ENCODE measurements at places on chromosomes 11 and 22.

GRCh38 chr11:60937144-60937527 is 12.9 kb downstream of the TMEM132A start:
- no peak for DNase-seq

DNA sequence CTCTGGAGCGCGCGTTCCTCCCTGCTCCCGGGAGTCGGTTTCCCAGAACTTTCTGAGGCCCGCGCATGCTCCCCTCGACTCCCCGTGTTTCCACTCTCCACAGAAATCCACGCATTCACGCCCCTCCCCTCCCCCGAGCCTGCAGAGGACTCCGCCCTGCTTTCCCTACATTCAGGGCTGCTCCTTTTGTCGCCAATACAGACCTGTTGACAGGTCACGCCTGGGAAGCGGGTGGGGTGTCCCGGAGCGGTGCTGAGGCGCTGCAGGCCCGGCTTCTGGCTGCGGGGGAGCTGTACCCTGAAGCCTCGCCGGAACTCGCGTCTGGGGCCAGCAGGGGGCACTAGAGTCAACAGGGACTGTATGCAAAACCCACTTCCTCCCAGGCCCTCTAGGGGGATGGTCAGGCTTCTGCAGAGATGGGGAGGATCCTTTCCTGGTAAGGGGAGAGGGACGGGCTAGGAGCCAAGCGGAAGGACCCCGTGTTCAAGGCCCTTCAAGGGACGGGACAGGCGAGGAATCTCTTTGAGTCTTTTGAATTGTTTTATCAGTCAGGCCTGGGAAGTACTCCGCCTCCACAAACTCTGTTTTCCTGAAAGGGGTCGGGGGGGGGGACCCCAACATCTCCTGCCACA is at the start of gene PRAME:
PRAME (minus strand) TSS at position 294 of the 632 bp plus-strand sequence. CDS start 2,433 bp downstream, outside the sequence.
- DNase-seq = no peak

DNA sequence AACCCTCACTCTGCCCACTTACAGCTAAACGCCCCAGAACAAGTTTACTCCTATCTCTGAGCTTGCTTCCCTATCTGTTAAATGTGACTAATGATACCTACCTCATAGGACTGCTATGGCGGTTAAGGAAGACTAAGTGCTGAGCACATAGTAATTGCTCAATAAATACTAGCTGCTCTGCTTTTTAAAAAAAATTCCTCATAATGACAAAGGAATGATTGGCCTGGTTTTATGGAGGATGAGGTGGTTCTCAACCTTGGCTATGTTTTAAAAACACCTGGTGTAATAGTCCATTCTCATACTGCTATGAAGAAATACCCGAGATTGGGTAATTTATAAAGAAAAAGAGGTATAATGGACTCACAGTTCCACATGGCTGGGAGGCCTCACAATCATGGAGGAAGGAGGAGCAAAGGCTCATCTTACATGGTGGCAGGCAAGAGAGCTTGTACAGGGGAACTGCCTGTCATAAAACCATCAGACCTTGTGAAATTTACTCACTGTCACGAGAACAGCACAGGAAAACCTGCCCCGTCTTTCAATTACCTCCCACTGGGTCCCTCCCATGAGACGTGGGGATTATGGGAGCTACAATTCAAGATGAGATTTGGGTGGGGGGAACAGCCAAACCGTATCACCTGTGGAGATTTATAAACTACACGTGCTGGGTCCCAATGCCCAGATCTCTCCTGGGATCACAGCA is 127.2 kb upstream of the SYT13 start:
- DNase-seq = no peak

DNA sequence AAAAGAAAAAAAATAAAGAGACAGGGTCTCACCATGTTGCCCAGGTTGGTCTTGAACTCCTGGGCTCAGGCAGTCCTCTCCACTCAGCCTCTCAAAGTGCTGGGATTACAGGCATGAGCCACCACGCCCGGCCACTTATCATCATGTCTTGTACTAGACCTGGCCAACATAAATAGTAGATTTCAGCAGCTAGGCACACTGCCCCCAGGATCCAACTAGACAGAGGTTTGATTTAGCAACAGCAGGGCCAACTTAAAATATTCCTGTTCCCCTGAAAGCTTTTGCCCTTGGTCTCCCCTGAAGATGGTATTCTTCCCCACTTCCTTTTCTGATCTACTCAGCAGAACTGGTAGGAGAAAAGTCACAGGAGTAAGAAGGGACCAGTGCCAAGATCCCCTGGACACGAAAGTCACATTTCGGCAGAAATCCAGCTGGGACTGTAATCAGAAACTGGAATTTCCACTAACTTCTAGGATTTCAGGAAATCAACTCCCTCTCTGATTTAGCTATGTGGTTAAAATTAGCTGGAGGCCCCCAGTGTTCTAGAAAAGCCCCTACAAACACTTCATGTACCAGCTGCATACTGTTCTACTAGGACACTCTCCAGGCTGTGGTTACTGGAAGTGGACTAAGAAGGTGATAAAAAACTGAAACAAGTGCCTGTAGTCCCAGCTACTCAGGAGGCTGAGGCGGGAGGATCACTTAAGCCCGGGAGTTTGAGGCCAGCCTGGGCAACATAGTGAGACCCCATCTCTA is 8.9 kb upstream of the PPP2R1B start:
- no peak for DNase-seq

DNA sequence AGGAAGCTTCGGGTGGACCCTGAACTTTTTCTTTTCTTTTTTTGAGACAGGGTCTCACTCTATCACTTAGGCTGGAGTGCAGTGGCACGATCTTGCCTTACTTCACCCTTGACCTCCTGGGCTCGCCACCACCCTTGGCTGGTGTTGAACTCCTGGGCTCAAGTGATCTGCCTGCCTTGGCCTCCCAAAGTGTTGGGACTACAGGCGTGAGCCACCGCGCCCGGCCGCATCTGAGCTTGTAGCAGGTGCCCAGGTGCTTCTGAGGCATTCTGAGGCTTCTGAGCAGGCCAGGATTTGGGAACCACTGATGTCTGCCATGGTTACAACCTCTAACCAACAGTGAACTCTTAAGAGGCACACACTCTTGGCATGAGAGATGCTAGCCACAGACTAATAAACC is 5.1 kb downstream of the USP35 start:
- no peak for DNase-seq

DNA sequence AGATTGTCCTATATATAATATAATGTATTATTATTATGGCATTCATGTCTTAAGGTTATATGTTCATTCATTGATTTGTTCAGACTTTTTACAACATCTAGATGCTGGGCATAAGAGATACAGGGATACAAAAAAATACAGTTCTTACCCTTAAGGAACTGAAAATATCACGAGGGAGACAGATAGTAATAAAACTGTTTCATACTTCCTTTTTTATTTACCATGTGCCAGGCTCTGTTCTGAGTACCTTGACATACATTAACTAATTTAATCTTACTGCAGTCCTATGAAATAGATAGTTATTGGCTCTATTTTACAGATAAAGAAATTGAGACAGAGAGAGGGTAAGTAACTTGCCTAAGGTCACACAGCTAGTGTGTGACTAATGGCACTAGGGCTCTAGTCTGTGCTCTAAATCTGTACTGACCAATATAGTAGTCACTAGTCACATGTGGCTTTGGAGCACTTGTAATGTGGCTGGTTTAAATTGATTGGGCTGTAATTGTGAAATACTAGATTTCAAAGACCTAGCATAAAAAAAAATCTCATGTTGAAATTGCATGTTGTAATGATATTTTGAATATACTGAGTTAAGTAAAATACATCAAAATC is 21.3 kb downstream of the TRIM44 start:
- no peak for DNase-seq

- DNase-seq = no peak
Observed at GRCh38 chr11:6799402-6799801, at the start of gene OR6A2. TSS of gene OR6A2 (minus strand) at chr11:6799689. CDS start at chr11:6795708, 3,981 bp downstream.

DNA sequence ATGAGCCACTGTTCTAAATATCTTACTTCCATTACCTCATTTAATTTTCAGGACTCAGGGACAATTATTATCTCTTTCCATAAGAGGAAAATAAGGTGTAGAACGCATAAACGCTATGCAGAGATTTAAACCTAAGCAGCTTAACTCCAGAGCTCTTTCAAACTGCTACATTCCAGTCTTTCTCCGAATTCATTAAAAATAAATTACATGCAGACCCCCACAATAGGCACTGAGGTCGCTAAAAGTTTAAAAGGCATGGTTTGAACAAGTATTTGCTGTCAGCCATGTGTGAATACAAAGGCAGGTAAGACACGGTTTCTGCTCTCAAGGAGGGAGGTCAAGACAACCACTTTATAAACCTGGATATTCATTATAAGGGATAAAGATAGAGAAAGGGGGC is 983 bp downstream of the NARS2 start:
- no peak for DNase-seq

DNA sequence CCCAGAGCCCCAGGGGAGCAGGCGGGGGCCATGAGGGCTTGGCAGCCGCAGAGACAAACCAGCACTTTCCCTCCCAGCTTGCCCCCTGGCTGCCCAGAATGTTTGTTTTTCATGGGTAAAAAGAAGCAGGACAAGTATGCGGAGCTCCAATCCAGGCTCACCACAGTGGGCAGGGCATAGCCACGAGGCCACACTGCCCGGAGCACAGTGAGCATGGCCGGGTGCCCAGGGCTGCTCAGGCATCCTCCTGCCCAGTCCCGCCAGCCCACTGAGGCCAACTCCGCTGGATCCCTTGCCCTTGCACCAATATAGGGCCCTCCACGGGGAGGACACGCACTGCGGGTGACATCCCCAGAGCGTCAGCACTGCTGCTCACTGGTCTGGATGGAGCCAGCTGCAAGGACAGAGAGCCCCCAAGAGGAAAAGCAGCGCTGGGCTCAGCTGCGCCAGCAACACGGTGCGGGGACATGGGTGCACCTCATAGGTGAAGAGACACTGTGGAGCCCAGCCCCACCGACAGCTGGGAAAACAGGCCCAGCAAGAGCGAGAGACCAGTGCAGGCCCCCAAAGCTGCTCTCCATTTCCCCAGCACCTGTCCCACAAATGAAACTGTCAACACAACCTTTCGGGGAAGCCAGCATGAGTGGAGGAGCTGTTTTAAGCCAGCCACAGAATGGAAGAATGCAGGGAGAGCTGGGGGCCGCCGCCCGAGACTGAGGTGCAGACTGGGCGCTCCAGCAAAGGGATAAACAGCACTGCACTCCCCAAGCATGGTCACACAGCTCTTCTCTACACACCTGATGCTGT is 24.8 kb downstream of the ARVCF start:
- peak; percentile 14 for DNase-seq

DNA sequence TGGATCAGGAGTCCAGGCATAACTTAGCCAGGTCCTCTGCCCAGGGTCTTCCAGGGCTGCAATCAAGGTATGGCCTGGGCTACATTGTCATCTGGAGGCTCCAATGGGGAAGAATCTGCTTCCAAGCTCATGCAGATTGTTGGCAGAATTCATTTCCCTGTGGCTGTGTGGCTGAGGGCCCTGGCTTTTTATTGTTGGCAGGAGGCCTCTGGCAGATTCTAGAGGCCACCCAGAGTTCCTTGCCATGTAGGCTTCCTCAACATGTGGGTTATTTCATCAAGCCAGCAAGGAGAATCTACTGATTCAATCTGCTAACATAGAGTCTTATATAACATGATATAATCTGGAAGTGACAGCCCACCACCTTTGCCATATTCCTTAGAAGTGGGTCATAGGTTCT is 16.4 kb upstream of the EP300 start:
- DNase-seq = no peak

DNA sequence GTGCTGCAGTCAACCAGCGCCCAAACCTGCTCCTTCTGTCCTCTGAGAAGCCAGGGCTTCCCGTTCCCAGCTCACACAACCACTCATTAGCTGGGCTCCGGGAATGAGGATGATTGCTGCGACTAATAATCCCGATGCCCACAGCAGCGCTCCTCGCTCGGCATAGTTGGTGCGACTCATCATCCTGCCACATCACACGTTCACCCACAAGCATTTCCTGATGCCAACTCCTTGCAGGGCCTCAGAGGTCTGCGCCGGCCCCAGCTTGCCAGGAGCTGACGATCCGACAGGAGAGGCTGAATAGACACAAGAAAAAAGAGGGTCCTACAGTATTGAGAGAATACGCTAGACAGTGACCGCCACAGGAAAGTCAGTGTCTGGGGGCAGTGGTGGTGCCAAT is 10.6 kb upstream of the CSNK1E start:
- DNase-seq = no peak

Measured in hippocampal formation (tissue), 2 donors.